ENCODE measurements at places on chromosomes 3 and 15.

DNA sequence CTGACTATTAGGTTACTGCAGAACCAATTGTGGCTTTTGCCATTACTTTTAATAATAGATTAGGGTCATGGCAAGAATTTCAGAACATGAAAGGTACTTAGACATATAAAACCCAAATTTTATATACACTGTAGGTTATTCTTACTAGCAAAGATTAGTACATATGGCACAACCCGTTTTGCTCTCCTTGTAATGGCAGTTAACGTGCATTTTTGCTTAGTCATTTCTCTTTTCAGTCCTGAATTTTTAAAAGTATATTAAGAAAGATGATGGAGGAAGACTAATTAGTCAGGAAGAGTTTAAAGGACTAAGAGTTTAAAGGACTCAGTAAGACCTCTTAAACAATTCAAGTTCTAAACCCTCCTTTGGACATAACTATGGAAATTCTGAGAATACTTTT lies 114.0 kb downstream of the PEAK1 start:
- DNase-seq, result no peak

DNA sequence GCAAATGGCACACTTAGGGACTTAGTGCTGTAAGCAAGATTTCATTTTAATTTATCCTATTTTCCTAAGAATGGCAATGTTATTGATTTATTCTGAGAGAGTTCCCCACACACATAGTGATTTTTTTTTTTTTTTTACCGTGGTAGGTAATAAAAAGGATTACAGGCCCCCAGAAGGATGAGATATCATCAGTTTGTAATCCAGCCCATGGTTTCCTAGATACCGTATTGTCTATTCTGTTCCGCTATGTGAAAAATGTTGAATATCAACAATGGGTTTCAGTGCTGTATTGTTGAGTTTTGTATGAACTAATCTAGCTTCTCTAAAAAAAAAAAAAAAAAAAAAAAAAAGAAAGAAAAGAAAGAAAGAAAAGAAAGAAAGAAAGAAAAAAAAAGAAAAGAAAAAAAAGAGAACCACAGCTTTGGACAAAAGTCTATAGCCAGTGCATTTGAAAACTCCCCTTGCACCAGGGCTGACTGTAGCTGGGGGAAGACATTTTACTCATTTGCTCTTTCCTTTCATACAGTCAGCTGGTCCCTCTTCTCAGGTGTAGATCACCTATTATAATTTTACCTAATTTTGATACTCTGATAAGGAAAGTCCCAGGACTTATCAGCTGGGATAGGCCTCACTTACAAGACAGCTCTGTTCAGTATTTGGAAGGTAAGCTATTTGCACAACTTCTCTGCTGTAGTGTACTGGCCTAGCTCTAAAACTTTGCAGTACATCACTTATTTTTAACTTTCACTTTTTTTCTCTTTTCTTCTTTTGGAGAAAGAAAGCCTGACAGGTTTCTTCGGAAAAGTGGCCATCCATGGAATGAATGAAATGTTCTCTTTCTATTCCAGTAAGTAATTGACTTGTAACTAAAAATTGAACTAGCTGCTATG lies 101.4 kb upstream of the SOX2 start:
- DNase-seq, result no peak

GRCh38 chr3:1010228-1010627 lies 82.6 kb upstream of the CNTN6 start:
- DNase-seq, result no peak

DNA sequence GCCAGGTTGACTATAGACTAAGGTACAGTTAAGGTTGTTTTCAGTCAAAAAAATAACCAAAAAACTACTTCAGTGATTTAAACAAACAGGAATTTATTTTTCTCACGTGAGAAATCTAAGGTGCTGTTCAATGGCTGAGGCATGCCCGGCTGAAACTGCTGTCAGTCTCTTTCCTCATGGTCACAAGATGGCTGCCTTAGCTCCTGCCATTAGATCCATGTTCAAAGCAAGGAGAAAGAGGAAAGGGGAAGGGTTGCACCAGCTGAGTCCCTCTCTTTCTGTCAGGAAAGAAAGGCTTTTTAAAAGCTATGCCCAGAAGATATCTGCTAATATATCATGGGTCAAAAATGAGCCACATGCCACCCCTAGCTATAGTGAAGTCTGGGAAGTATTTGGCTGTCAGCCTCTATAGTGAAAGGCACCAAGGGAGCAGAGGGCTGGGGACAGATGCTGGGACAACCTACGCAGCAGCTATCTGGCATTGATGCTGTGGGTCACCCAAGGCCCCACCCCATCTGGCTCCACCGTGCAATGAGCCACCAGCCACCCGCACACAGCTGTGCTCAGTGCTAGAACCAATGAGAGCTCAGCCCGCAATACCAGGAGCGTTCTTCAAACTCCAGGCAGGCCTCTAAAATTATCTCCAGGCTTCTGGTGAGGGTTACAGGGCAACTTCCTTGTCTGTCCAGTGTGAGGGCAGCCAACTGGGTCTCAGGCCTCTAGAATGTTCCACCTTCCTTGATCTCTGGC lies 64.7 kb upstream of the GATA2 start:
- DNase-seq, result no peak

DNA sequence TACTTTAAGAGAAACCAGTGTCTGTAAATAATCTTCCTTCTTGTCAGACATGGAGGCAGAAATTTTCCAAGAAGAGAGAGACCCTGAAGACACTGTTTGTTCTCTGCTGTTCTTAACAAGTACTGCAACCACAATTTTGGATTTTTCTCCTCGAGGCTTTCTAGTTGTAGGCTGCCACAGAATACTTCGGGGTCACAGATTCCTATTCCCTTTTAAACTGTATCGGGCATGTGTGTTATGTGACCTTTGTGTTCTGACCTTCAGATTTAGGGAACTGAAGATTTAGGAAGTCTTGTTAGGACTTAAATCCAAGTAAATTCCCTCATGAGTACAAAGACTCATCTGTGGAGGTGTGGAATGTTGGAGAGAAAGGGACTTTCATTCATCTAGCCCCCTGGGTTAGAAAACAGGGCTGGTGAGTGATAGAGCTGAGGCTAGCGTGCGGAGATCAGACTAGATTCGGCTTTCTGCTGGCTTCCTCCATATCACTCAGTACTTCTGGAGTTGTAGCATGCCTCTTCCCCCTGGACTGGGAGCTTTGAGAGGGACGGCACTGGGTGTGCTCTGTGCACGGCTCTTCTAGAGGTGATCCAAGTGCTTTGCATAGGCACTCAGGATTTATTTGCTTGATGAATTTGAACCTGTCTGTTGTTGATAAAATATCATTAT lies 237.0 kb downstream of the LPP start:
- no peak for DNase-seq

DNA sequence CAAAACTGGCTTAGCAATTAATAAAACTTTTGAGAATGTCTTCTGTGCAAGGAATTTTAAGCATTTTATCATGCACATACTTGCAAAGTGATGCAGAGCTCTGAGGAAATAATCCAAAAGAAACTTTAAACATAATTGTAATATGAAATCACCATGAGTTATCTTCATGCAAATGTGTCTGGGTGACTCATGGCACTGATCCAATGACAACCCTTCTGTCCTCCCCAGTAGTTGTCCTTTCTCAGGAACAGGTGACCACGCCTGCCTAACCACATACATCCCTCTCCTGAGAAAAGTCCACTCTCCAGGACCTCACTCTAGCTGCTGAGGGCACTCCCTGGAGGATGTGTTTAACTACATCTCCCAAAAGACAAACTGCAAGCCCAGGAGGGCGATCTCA lies 530.6 kb upstream of the IL12A start:
- no peak for DNase-seq

DNA sequence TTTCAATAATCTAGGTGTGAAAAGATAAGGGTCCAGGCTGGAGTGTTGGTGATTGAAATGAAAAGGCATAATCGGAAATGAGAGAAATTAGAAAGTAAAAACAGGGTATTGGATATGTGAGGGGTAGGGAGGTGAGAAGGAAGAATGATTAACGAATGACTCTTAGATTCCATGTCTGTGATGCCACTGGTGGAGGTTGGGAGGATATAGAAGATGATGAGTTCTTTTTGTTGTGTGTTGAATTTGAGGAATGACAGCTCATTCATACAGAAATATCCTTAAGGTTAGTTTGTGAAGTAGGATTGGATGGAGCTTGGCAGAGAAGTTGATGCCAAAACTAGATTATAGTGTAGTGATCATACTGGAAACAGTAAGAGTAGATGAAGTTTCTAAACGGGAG lies 72.2 kb upstream of the CCNL1 start:
- DNase-seq, result no peak

DNA sequence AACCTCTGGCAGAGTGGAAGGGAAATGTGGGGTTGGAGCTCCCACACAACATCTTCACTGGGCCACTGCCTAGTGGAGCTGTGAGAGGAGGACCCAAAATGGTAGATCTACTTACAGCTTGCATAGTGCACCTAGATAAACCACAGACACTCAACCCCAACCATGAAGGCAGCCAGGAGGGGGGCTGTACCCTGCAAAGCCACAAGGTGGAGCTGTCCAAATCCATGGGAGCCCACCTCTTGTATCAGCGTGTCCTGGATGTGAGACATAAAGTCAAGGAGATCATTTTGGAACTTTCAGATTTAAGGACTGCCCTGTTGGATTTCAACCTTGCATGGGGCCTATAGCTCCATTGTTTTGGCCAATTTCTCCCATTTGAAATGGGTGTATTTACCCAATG lies 20.9 kb downstream of the TP63 start:
- DNase-seq, result no peak

- DNase-seq, result no peak
These were observed 27.6 kb downstream of the MAPKAPK3 start for GRCh38 chr3:50644561-50644960.

DNA sequence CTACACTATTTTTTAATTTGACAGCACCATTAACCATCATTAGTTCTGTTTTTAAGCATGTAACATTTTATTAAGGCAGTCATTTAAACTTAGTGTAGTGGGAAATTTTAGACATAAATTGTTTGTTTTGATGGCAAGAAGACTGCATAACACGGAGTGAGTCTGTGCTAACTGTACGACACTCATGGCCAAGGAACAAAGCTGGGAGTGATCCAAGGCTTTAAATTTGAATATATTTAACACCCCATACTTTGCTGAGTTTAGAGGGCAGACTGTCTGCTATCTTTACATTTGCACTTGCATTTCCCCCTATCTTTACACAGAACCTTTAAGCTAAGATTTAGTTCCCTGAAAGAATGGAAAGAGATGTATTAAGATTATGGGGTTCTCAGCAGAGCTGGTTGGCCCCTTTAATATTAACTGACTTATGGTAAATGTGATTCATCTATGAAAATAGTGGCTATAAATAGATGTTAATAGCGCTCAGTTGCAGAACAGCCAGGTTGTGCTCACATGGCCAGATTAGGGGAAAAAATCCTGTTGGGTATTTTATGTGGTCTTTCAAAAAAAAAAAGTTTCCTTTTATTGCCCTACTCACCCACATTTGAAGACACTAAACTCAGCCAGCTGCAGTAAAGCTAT lies 120.7 kb downstream of the CMSS1 start:
- no peak for DNase-seq

DNA sequence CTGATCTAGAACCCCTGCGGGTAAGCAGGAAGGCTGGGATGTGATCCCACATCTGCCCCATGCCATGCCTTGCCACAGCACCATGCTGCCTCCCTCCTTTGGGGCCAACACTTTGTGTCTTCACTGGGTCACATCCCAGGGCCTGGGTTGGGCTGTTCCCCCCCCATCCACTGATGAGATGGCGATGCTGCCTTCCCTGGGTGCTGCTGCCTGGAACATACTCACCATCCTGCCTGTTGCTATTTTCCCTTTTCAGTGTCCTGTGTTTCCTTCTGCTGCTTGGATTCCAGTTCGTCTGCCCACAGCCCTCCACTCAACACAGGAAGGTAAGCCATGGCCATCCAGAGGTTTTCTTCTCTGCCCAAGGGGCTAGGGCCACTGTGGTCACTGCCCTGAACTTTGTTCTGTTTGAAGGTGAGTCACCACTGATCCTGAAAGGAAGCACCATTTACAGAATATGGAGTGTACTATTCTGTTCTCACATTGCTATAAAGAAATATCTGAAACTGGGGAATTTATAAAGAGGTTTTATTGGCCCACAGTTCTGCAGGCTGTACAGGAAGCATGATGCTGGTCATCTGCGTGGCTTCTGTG lies 39.4 kb downstream of the THSD4 start:
- DNase-seq, result no peak

DNA sequence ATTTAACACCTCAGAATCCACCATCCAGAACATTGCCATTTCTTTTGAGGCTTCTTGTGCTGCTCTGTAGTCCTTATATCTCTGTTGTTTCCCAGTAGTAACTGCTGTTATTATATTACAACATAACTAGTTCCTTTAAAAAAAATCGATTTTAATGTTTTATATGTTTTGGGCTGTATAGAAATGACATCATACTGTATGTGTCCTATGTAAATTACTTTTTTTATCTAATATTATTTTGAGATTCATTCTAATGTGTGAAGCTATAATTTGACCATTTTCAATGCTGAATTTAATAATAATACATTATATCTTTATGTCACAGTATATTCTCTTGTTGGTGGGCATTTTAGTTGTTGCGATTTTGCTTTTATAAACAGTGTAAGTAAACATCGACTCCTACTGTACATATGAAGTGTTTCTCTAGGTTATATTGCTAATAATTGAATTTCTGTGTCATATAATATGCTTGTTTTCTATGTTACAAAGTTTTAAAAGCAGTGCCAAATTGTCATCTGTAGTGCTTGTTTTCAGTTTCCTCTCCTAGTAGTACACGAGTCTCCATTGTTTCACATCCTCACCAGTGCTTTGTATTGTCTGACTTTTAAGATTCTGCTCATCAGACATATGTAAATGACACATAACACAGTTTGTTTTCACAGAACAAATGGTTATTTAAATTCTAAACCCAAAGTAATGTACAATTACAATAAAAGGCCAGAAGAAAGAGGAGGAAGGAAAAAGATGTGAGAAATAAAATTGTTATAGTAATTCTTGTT lies 172.0 kb upstream of the LRRFIP2 start:
- DNase-seq, result no peak

DNA sequence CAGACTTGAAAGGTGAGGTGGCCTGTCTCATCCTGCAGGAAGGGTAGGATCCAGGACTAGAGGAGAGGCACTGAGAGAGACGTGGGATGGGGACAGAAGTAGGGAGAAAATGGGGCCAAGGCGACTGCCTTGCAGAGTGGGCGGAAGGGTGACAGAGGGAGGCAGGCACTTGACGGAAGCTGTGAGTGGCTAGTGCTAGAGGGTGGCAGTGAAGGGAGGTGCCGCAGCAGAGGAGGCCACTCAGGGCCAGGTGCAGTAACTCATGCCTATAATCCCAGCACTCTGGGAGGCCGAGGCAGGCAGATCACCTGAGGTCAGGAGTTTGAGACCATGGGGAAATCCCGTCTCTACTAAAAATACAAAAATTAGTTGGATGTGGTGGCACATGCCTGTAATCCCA lies 7.3 kb downstream of the CCDC33 start:
- peak; percentile 67 for DNase-seq

- DNase-seq, result no peak
These were observed 5.3 kb upstream of the RBPMS2 start for GRCh38 chr15:64780600-64781156.

DNA sequence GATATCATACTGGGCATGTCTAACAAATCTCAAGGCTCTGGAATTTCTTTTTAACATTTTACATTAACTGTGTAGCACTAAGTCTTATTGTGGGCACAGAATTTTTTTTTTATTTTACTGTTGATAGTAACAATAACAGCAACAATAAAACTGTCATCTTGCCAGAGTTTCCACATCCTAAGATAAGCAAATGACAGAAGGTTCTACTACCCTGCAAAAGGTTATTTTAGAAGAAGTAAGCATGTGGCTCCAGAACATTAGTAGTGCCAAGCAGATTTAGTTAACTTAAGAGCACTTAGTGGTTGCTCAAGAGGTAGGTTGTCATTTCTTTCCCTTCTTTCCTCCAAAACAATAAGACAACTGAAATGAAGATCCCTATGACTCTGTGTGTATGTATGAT lies 743.0 kb upstream of the CBLB start:
- DNase-seq, result no peak
